ENCODE measurements at places on chromosomes 11 and 22. TPM values are rescaled to one million over a fixed set of nuclear protein-coding genes. Genes with fewer than 3 reads are reported as not detected.

- no peak overlapping the region for H3K27ac ChIP-seq
- peaks cover 12% of the 10 kb centered on the region for H3K4me1 ChIP-seq
- DNase-seq = no peak
Measured at GRCh38 chr11:11251394-11251970, 101.6 kb downstream of the CSNK2A3 start.

GRCh38 chr11:88886796-88887195 lies 179.0 kb downstream of the GRM5 start:
- H3K4me3 ChIP-seq = no peak overlapping the region
- H3K27me3 ChIP-seq = no peaks in the 10 kb centered on the region
- no peaks in the 10 kb centered on the region for H3K4me1 ChIP-seq
- no peak overlapping the region for H3K27ac ChIP-seq
- no peak for DNase-seq
- H3K36me3 ChIP-seq = peaks cover 1% of the 10 kb centered on the region

DNA sequence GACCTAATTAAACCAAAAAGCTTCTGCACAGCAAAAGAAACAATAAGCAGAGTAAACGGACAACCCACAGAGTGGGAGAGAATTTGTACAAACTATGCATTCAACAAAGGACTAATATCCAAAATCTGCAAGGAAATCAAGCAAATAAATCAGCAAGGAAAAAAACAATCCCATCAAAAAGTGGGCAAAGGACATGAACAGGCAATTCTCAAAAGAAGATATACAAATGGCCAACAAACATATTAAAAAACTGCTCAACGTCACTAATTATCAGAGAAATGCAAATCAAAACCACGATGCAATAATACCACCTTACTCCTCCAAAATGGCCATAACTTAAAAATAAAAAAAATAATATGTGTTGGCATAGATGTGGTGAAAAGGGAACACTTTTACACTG lies 5.2 kb downstream of the PLAAT5 start:
- H3K27ac ChIP-seq = no peak overlapping the region
- peaks cover 7% of the 10 kb centered on the region for H3K4me1 ChIP-seq
- peaks cover 46% of the 10 kb centered on the region for H3K27me3 ChIP-seq
- H3K4me3 ChIP-seq = no peak overlapping the region

- peaks cover 43% of the 10 kb centered on the region for H3K4me1 ChIP-seq
- H3K36me3 ChIP-seq = peaks cover 10% of the 10 kb centered on the region
- H3K27ac ChIP-seq = peak overlapping the region; percentile 94
- no peak for DNase-seq
Measured at GRCh38 chr11:62673196-62673525, 1.1 kb upstream of the LBHD1 start.

DNA sequence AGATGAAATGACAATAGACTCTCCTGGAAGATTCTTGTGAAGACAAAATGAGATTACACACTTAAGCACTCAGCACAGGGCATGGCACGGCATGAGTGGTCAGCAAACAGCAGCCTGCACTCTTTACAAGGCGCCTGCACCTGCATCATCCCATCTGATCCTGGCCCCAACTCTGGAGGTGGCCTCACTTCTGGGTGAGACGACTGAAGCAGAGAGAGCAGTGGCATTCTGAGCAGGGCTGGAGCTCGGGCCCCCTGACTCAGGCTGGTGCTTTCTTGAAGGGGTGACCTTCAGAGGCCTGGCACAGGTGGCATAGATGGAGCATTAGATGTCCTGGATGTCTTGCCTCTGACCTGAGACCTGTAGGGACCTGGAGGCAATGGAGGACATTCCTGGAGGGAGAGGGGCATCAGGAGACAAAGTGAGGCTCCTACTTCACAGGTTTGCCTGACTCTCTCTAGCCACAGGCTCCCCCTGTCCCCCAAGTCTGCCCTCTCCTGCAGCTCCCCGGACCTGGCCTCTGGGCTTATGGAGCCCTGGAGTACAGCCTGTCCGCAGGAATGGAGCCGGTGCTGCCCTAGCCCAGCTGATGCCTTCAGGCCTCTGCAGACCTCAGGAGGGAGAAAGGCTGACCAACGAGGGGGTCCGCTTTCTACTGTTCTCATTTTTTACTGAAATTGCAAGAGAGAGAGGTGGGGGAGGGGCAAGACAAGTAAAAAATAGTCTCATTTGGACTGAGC lies 65.5 kb upstream of the THY1 start:
- H3K27ac ChIP-seq = no peak overlapping the region
- peaks cover 65% of the 10 kb centered on the region for H3K27me3 ChIP-seq
- H3K4me1 ChIP-seq = no peaks in the 10 kb centered on the region
- peak; percentile 59 for DNase-seq

Gene GRM5
- total RNA-seq = 0.41 TPM

DNA sequence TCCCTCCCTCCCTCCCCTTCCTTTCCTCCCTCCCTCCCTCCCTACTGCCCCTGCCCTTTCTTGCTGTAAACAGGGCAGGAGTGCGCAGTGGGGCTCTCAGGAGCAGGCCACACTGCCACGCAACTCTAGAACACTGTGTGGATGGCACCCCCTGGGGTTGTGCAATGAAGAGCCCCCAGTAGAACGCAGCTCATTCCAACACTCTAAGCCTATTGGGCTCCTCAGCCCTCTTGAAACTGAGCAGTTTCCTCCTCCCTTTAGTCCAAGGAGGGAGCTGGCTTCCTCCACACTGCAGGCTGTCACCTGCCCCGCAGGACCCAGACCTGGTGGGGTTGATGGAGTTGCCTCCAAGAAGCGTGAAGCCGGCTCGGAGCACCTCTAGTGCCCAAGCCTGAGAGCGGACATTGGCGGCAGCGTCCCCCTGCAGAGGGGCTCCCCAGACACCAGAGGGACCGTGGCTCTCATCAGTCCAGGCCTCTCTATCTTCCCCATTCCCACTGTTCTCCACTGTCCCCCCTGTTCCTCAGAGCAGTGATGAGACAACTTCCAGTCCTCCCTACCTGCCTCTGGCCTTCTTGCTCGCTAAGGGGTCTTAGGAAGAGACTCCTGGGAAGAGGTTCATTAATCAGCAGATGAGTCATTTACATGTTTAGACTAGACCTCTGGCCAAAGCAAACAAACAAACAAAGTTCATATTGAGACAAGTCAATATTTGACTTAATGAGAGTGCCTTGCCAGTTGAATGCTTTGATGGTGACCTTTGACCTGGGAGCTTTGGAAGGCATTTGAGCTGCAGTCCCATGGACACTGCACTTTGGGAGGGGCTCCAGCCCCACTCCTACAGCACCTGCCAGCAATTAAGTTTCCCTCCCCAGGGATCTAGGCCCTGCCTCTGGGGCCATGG lies 64.0 kb downstream of the RPUSD4 start:
- H3K27ac ChIP-seq = no peak overlapping the region
- H3K36me3 ChIP-seq = peaks cover 4% of the 10 kb centered on the region
- H3K4me1 ChIP-seq = peaks cover 16% of the 10 kb centered on the region
- peak; percentile 88 for DNase-seq
- H3K4me3 ChIP-seq = no peak overlapping the region

DNA sequence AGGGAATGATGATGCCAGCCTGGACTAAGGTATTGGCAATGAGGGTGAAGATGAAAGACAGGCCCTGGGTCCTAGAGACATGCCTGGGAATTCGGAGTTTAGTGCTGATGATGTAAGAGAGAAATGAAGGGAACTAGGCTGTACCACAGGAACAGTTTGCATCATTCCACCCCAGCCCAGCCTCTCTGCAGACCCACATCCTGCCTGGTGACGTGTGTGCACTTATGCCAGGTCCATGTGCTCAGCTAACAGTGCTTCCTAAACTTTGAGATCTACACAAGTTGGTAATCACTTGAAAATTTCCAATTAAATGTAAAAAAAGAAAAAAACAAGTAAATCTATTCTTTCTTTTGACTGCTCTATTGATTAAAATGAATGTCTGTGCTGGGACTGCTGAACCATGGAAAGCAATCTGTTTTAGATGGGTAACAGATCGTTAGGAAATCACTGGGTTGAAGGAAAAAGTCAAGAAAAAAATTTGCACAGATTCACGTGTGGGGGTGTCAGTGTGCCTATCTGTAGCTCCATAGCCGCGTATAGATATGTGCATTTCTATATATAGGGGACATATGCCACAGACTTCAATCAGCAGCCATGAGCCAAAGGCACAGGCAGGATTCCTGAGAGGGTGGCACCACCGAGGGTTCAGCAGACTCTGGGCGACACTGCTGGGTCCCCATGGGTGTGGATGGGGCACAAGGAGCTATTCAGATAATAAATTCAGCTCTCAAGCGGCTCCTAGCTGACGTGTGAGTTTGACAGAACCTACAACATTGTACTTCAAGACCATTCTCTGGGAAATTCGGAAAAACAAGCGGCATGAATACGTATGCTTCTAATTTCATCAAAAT lies 131.1 kb upstream of the OPCML start:
- H3K4me3 ChIP-seq = no peak overlapping the region
- H3K27me3 ChIP-seq = peaks cover 6% of the 10 kb centered on the region
- peaks cover 5% of the 10 kb centered on the region for H3K4me1 ChIP-seq

GRCh38 chr11:132463295-132464002 lies 1068.9 kb downstream of the OPCML start:
- H3K4me3 ChIP-seq = no peak overlapping the region
- no peaks in the 10 kb centered on the region for H3K27me3 ChIP-seq
- peaks cover 10% of the 10 kb centered on the region for H3K4me1 ChIP-seq
- DNase-seq = no peak

Gene BIRC3
- 0.27 TPM for total RNA-seq

Gene KCTD14
- total RNA-seq = 0.47 TPM

Gene FXYD2
- total RNA-seq = not detected

Gene OR10A5
- not detected for total RNA-seq

GRCh38 chr11:15616130-15617105 lies 501.7 kb downstream of the INSC start:
- DNase-seq = no peak
- no peak overlapping the region for H3K27ac ChIP-seq
- H3K27me3 ChIP-seq = peaks cover 14% of the 10 kb centered on the region
- no peak overlapping the region for H3K4me3 ChIP-seq
- no peaks in the 10 kb centered on the region for H3K36me3 ChIP-seq
- peaks cover 14% of the 10 kb centered on the region for H3K4me1 ChIP-seq

DNA sequence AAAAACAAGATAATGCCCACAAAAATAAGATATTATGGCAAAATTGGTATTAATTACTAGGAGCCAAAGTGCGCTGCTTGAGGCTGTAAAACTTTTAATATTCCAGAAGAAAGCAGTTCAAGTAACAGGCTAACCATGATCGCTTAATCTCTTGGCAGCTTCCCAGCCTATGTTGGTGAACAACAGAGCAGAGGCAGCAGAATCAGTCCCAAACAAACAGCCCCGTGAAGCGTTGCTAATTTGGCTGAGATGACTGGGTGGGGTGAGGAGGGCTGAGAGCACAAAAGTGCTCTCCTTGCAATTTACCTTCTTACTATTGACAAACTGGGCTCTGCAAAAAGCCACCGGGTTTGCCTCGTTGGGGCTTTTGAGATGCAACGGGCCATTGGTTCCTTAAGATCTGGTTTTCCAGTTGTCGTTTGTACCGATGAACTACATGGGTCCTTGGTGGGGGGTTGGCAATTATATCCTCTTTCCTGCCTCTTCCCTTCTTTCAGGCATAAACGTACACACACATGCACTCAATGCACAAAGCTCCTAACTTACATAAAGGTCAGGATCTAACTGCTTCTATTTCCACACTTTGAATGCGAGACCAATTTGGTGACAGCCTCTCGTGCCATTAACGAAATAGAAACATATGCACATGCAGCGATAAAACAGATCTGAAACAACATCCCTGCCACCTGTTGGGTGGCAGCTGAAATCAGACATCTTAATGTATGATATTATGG lies 407.6 kb upstream of the CADM1 start:
- H3K27me3 ChIP-seq = peaks cover 7% of the 10 kb centered on the region
- no peaks in the 10 kb centered on the region for H3K36me3 ChIP-seq
- H3K27ac ChIP-seq = no peak overlapping the region
- no peak for DNase-seq

Gene A4GALT
- total RNA-seq = 5.2 TPM

DNA sequence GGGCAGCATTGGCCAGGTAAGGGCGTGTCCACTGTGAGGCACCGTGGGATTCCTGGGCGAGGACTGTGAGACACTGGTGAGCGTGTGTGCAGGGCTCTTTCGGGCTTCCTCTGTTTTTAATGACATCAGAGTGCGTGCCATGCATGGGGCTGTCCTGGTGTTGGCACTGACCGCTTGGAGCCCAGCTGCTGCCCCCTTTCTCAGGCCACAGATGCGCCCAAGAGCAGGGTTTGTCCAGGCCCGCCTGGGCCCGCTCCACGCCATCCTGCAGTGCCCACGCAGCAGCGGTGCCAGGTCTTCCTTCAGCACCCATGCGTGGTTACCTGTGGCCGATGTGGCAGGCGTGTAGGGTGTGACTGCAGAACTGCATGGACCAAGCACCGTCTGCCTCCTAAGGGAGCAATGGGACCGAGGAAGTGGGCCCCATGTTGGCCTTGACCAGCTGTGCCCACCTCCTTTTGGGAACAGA lies 72.3 kb upstream of the SEPTIN5 start:
- no peak overlapping the region for H3K4me3 ChIP-seq
- no peak for DNase-seq
- peaks cover 2% of the 10 kb centered on the region for H3K27me3 ChIP-seq

DNA sequence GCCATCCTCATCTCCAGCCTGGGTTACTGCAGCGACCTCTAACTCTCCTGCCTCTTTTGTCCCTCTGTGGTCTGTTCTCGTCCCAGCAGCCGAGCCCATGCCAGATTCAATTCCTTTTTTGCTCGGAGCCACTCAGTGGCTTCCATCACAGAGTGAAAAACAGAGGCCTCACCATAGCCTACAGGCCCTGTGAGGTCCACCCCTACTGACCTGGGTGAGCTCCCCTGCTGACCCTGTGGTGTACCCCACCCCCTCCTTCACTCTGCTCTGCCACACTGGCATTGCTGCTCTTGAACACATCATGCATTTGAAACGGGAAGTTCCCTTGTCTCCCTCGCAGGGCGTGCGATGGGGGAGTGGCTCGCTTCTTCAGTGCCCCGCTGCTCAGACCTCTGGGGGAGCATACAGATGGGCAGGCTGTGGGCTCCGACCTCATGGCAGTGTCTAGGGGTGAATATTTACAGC lies 2.1 kb downstream of the AIP start:
- H3K36me3 ChIP-seq = peaks cover 7% of the 10 kb centered on the region
- no peaks in the 10 kb centered on the region for H3K27me3 ChIP-seq
- H3K4me3 ChIP-seq = no peak overlapping the region
- H3K27ac ChIP-seq = peak overlapping the region; percentile 51

DNA sequence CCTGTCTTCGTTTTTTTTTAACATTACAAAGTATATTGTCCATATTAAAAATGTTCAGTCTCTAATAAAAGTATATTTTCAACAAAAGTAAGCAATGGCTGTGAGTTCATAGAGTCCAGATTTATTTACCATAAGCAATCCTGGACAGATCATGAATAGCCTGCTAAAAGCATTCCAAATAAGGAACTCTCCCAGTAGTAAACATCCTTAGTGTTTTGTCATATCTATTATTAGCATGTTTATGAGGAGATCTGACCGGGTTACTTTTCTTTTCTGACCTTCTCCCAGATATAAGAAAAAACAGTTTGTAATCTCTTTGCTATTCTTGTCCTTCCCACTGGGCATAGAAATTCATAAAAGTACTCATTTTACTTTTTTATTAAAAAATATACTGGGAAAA lies 403.9 kb upstream of the ANO3 start:
- H3K27ac ChIP-seq = no peak overlapping the region
- DNase-seq = no peak
- H3K27me3 ChIP-seq = peaks cover 16% of the 10 kb centered on the region
- no peak overlapping the region for H3K4me3 ChIP-seq
- H3K36me3 ChIP-seq = no peaks in the 10 kb centered on the region
- no peaks in the 10 kb centered on the region for H3K4me1 ChIP-seq

Gene SLC6A5
- total RNA-seq = not detected

Gene SORL1
- total RNA-seq = 0.92 TPM

Data from chondrocyte (in vitro differentiated cells).